Cortex of kidney (tissue), 1 donor: ENCODE measurements at places on chromosomes 2 and 18.

- DNase-seq = no peak
Observed at GRCh38 chr2:134771313-134771801, 52.6 kb upstream of the TMEM163 start.

DNA sequence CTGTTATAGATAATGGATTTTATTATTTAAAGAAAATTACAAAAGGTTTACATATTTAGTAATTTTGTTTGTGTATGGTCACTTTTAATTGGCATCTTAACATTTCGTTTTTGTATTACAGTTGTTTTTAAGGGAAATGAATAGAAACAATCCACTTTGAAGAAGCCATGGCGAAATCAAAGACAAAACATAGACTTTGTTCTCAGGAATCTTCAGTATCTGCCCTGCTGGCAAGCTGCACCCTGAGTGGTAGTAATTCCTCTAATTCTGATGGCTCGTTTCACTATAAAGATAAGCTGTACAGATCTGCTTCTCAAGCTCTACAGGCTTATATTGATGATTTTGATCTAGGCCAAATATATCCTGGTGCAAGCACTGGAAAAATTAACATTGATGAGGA, 2.7 kb downstream of the C18orf54 start:
- no peak for DNase-seq

- DNase-seq = no peak
Observed at GRCh38 chr2:82795446-82795845, 1663.6 kb downstream of the SUCLG1 start.

DNA sequence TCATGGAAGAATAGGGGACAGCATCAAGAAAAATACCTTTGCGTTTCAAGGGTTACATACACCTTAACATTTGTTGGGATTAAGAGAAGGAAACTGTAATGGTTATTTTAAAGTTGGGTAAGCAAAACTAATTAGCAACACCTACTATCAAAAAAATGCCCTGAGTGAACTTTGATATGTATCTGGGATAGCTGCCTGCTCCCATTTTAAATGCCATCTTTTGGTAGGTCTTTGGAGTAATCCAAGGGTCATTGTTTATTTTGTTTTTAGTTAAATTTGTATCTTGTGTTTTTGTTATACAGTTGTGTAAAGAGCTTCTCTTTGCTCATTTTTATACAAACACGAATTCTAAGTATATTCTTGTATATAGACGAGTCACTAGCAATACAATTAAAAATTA, 9.9 kb downstream of the PTPN4 start:
- DNase-seq = no peak

- no peak for DNase-seq
Observed at GRCh38 chr18:70029163-70029562, 81.5 kb upstream of the CD226 start.

DNA sequence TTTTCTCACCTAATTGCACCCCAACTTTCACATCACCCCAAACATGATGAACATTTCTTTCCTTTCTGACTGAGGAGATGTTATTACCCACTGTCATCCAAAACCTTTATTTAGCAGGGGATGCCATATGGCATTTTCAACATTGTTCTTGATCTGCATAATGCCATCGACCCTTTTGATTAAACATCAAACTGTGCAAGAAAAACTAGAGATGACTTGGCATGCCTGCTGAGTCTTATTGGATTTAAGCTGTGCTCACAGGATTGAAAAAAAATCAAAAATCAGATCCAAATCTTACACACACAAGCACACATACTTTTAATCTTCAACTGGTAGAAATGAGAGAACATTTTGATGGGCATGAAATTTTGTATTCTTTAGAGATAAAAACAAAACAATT, 536.0 kb downstream of the TMX3 start:
- DNase-seq = no peak

GRCh38 chr18:45761512-45762114, 37.6 kb downstream of the SLC14A1 start:
- DNase-seq = no peak

DNA sequence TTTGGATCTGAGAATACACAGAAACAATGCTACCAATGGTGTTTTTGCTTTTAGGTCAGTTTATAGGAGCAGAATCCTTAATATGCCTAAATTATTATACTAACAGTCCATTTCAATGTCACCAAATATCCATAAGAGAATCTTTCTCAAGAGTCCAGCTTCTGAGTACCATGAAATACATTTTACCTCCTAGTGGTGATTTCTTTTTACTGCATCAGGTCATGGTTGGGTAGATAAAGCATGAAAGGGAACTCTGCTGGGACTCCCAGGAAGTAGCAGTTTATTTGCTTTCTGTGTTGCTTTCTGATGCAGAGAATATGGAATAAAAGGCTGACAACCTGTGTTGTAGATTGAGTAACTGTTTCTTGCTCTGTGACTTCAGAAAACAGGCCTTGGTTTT, 115.6 kb downstream of the PPP1R1C start:
- no peak for DNase-seq

DNA sequence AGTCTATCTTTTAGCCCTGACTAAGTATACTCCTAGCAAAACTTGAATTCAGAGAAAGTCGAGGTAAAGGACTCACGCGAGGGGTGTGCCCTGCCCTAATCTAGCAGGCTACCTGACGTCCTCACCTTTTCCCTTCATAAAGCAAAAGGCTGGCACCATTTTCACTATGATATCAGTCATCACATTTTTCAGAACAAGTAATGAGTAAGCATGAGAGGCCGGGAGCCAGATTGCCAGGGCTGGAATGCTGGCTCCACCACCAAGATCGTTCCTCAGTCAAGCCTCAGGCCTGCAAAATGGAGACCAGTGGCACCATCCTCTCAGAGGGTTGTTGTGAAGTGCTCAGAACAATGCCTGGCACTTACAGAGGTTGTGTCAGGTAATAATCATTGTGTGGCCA, 18.7 kb upstream of the NCKAP5 start:
- no peak for DNase-seq

- no peak for DNase-seq
Observed at GRCh38 chr2:139218181-139218580, 438.0 kb upstream of the NXPH2 start.

GRCh38 chr18:31057051-31057450, 14.5 kb upstream of the DSC3 start:
- no peak for DNase-seq

DNA sequence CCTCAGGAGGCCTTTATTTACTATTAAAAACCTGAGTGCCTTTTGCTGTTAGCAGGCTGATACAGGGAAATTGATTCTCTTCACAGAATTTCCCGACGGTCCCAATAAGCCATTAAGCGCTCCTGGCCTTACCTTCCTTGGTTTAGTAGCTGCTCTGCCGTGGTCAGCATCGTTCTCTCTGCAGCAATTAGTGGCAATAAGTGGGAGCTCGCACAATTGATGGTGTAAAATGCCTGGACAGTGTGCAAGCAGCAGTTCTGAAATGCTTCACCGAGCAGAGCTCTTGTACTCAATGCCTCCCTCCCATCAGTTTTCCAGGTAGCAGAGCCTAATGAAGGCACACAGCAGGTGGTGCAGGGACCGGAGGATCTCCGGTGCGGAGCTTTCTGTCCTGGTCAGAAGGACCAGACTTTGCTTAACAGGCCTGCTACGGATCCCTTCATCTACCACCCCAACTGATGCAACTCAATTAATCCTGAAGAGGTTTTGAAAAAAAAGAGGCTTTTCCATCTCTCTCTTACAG, 1.1 kb upstream of the LINC00305 start:
- no peak for DNase-seq

- DNase-seq = no peak
Observed at GRCh38 chr2:165294912-165295311, 55.7 kb downstream of the SCN2A start.
